ENCODE measurements at places on chromosomes 11 and 22.

GRCh38 chr11:728901-729491, 18.3 kb upstream of the TALDO1 start:
- DNase-seq = no peak

DNA sequence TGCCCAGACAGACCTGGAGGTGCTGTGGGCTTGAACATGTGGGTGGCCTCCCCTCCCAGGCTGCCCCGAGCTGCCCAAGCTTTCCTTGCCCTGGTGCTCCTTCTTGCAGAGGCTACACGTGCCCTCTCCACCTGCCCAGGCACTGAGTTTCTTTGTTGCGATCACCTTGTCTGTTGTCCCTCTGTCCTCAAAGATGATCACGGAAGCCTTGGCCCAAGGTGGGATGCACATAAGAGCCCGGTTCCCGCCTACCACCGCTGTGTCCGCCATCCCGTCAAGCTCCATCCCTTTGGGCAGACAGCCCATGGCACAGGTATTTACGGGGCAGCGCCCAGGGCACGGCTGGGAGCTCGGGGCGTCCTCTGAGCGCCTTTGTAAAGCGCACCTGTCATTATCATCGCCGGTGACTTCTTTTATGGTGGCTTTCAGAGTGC, 67.5 kb downstream of the MED15 start:
- DNase-seq = no peak

DNA sequence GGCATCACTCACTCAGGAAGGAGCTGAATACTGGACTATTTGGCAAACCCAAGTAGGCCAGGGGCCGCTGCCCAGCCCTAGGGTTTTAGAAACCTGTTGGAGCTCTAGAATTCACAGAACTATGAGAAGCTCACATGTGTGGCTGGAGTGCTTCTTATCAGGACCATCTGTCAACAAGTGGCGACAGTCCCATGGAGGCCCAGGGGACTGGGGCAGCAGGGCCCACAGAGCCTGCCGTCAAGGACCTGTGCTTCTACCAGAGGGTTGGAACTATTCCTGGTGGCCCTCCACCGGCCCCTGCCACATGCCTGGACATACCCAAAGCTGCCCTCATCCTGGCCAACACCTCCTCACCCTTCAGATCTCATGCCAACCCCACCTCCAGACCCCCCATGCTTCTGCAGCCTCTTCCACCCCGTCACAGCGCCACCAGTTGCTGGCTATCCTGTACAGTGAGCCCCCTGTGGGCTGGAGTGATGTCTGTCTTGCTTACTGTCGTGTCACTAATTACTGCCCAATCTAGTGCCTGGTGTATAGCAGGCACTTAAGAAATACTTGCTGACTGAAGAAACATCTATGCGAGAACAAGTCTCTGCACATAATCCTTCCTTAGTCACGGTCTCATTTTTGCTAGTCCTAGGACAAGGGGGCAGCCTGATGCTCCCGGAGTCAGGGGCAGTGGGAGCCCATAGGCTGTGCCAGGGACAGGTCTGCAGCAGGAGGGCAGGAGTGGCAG, 27.2 kb upstream of the RASL10A start:
- no peak for DNase-seq

- DNase-seq = no peak
These were observed 152.8 kb downstream of the TBC1D22A start for GRCh38 chr22:46914916-46915894.

- DNase-seq = no peak
These were observed 44.3 kb downstream of the NNMT start for GRCh38 chr11:114340311-114341131.

DNA sequence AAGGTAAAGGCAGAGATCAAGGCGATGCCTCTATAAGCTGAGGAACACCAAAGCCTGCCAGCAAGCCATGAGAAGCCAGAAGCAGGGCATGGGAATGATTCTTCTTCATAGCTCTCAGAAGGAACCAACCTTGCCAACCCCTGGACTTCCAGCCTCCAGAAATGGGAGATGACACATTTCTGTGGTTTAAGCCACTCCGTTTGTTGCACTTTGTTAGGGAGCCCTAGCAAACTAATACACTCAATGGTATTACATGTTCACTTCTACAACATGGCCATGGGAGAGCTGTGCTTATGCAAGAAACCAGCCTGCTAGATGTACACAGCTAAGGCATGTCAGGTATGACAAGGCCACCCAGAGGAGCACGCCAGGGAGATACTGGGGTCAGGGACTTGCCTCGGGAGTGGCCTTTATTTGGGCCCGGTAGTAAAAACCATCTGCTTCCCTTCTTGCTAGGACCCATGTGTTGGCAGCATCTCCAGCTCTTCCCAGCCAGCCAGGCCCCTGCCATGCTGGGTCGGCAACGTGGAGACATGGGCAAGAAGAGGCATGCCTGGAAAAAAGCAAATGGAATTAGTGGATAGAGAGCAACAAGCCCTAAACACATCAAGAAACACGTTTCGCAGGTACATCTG, 3.6 kb downstream of the C11orf16 start:
- no peak for DNase-seq

DNA sequence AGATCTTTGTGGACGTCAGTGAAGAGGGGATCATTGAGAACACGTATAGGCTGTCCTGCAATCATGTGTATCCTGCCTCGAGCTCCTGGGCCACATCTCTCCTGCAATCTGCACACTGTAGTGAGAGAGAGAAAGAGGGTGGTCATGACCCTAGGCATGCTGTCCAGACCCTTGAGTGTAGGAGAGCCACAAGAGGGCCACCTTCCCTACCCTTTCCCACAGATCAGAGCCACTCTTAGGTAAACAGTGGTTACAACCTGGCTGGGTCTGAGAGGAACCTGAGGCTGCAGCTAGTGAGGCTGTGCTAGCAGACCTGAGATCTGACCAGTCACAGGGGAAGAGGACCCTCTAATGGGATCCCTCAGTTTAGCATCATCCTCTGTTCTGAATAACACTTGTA, 3.9 kb upstream of the IL18BP start:
- DNase-seq = no peak

DNA sequence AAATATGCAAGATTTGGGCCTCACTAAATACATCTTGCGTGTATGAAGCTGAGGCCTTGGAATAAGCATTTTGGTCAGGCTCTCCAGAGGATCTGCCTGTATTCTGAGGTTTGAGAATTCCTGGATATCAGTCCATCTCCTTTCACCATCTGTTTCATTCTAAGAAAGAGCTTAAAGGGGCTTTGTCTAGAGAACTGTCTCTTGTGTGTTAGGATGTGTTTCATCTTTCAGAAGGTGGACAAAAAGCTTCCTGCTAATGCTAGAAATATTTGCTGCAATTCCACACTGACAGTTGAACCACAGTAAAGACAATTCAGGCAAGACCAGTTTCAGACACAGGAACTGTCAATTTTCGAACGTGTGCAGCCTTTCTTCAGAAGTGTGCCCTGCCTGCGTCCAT, 185.4 kb downstream of the DBX1 start:
- no peak for DNase-seq

DNA sequence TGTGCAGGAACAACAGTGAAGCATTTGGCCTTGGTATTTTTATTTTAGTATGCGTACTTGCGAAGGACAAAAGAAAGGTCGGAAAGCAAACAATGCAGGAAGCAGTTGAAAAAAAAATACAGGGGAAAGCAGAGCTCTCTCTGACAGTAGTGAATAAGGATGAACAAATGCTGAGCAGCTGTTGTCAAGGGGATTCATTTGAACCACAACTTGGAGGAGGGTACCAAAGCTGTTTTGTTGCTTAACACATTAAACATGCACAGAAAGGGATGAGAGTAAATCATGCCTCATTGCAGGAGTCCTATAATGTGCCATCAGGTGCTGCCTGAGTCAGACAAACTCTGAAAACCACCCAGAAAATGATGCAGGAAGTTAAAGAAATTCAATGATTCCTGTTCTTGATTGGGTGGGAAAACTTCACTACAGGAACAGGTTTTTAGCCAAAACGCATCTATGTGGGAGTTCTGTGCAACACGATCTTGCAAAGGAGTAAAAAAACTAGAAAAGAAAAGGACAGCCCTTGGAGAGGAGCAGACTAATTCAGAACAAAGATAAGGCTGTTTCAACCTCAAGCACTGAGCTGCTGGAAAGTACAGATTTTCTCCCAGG, 2113.5 kb downstream of the LRRC4C start:
- no peak for DNase-seq

GRCh38 chr11:111793863-111794262, 27.7 kb upstream of the PPP2R1B start:
- no peak for DNase-seq

GRCh38 chr11:114262681-114263512, 33.3 kb upstream of the NNMT start:
- DNase-seq = no peak

DNA sequence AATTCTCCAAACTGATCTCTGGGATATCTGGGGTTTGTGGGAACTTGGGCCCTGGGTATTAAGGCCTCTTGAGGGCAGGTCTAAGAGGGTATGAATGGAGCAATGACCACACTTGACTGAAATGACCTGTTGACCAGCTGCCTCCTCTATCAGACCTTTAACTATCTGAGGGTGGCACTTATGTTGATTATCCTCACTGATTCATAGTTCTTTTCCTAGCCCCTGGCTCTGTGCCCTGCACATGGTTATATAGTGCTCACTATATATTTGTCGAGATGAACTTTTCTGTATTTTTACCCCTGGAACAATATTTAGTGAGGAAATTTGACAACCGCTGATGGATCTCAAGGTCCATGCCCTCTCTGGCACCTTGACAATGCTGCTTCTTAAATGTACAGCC, 305.5 kb upstream of the PLET1 start:
- no peak for DNase-seq

DNA sequence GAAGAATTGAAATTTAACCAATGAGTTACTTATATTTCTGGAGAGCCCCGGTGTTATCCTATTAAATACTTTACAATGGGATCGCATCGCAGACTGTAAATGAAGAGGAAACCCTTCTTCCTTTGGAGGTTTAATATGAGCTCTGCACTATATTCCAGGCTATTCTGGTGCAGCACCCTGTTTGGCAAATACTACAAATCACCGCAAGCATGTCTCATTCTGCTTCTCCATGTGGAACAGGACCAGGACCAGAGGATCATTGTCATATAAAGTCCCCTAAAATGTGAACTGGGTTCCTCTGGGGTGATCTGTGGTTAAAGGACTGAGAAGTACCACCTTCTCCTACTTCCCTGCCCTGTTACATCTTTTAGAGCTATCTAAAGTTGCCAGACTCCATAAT, 703.7 kb downstream of the DLG2 start:
- no peak for DNase-seq

All from stimulated activated CD4-positive, alpha-beta T cell treated with anti-CD3 and anti-CD28 coated beads, Interleukin-4, amount 100 ng/mL, for 48 hours (primary cell).